Large intestine (tissue), 12 donors: ENCODE measurements at places on chromosomes 3 and 15.

DNA sequence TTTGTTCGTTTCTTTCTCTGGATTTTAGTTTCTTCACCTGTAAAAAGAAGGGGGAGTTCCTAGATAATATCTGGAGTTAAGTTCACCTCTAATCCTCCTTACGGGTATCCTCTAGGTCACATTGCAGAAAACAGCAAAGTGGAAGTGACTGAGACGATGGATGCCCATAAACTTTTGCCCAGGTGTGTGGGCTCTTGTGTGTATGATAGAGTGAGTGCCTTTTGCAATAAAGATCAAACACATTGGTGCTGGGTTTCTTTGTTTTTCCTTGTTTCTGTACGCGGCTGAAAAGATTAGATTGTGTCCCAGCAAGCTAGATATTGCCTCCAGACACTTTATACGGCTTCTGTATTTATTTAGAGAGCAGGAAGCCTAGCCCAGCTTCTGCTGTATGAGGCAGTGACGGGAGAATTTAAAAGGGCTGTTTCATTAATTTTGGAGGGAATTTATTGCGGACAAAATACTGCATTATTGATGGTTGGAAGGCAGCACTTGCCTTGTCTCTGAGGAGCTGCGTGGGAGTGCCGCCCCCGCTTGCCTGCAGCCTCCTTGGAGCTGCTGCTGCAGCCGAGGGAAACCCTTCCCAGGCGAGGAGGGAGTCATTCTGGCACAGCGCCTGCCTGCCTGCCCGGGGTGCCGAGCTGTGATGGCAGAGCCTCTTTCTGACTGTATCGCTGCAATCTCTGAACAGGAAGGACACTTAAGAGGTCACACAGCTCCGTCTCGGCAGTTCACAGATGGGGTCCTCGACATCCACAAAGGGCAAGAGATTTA lies 38.5 kb downstream of the PYDC2 start:
- DNase-seq = peak; percentile 8

- DNase-seq = no peak
Observed at GRCh38 chr3:128805772-128806171, 73.6 kb upstream of the ACAD9 start.

GRCh38 chr3:23806534-23807423 lies 1.0 kb downstream of the UBE2E1 start:
- DNase-seq = no peak

GRCh38 chr3:16993227-16993626 lies 108.5 kb downstream of the PLCL2 start:
- peak; percentile 12 for DNase-seq

DNA sequence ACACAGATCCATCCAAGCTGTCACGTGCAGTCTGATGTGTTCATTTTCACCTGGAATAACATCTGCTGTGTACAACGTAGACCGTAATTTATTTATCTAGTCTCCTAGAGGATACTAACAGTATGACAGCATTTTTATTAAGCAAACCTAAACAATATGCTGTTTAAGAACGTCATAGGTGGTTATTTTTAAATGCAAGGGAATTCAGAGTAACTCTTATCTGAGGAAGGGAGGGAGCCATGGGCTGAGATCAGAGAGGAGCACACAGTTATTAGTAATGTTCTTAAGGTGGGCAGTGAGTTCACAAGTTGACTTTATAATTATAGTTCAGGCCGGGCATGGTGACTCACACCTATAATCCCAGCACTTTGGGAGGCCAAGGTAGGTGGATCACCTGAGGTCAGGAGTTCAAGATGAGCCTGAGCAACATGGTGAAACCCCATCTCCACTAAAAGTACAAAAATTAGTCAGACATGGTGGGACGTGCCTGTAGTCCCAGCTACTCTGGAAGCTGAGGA lies 193.6 kb downstream of the UACA start:
- DNase-seq = no peak
